ENCODE measurements at places on chromosomes 5 and 9.

DNA sequence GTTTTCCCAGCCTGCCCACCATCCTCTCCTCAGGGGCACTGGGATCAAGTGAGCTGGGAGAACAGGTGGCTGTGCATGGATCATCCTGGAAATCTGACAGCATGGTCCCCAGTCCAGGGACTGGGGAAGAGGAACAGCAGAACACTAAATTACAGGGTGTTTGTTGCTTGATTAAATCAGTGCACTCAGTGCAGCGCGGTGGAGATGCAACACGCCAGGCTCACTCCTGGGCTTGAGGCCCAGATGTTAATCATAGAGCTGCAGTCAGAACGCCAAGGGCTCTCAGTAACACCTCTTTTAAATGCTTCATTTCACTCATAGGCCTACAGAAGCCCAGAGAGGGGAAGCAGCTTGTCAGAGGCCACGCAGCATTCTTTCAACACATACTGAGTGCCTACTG lies 14.2 kb upstream of the LARP1 start:
- no peak for DNase-seq

DNA sequence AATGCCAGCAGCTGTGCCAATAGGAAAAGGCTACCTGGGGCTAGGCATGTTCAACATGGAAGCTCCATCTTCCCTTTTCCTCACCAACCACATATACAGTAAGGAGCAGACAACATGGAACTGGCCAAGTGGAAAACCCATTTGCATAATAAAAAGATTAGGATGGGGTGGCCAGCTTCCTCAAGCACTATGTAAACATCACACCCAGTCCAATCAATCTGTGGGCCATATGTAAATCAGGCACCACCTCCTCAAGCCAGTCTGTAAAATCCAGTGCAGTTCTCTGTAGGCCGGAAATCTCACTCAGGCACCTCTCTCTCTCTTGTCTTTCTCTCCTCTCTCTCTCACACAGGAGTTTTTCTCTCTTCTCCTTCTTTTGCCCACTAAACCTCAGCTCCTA lies 360.2 kb upstream of the GRIA1 start:
- DNase-seq = no peak

DNA sequence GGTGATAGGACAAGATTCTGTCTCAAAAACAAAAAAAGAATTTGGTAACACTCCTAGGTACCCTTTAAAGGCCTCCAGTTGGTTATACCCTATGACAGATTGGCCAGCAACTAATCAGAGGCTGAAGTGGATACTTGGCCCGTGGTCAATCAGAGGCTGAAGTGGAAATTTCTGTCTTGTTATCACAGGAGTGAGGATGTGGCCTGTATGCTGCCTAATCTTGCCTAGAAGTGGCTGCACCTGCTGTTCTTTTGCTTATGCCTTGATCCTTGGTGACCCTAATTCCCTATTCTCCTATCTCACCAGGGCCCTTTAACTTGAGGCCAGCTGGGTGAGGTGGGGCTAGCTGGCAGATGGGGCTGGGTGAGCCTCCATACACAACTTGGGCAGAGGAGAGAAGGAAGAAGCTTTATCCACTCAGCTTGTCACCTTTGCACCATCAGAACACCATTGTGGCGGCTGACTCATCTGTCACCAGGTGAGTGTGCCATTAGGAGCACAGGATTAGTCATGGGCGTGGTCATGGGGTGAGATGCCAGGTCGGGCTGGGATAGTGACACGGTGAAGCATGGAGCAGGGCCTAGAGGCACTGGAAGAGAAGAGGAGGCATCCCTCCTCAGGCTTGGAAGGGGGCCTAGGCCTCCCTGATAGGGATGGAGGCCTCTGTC lies 41.5 kb downstream of the SAR1B start:
- peak; percentile 75 for DNase-seq

- no peak for DNase-seq
Measured at GRCh38 chr5:35822511-35822910, 34.2 kb upstream of the IL7R start.

DNA sequence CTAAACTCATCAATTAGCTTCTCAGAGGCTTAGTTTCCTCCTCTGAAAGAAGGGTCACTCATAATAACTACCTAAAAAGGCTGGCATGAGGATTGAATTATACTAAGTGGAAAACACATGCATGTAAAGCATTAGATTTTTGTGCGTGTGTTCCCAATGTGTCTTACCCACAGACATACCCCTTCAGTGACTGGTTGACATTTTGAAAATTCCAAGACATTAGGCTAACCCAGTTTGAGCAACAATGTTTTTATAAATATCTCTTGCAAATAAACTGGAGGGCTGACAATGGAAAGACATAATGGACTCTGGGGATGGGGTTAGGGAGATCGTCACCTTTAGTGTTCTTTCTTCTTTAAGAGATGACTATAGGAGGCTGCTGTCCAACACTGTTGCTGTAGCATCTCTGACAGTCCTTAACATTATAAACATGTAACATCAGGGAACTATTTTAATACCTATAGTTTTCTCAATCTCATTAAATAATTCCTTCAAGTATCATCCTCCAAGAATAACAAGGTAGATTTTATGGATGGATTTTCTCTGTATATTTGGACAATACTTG lies 24.3 kb downstream of the HMHB1 start:
- DNase-seq = no peak

GRCh38 chr5:154610321-154611154 lies 132.5 kb upstream of the HAND1 start:
- peak; percentile 65 for DNase-seq

DNA sequence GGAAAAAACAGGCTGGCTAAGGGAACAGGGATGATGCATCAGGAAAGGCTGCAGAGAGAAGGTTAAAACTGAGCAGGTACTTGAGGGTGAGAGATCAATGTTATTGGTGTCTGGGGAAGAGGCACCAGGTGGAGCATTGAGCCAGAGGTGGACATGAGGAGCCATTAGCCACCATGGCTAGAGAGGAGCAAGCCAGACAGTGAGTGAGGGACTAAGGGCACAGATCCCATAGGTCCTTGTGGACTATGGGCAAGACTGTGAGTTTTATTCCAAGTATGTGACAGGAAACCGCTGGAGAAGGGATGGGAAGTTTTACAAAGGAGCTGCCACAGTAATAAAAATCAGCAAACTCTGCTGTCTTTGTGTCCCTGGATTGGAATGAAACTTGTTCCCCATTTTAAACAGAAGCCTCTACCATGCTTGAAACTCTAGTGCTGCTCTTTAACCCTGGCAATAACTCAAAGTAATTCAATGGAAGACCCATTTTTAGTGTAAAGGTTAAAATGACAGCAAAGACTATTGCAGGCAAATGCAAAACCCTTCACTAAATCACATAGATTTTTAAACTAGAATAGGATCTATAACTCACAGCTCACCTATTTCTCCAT lies 349.8 kb downstream of the ENC1 start:
- no peak for DNase-seq

Data from stimulated activated CD8-positive, alpha-beta memory T cell treated with anti-CD3 and anti-CD28 coated beads, Interleukin-15, amount 100 ng/mL, for 48 hours (primary cell).